ENCODE measurements at places on chromosomes 1 and 21. TPM values are rescaled to one million over a fixed set of nuclear protein-coding genes. Genes with fewer than 3 reads are reported as not detected.

The CA6 gene
- total RNA-seq = not detected

The COL16A1 gene
- total RNA-seq = 0.53 TPM

The SPRR2F gene
- total RNA-seq = not detected

The CRP gene
- total RNA-seq = not detected

The HSF2BP gene
- 0.53 TPM for total RNA-seq

DNA sequence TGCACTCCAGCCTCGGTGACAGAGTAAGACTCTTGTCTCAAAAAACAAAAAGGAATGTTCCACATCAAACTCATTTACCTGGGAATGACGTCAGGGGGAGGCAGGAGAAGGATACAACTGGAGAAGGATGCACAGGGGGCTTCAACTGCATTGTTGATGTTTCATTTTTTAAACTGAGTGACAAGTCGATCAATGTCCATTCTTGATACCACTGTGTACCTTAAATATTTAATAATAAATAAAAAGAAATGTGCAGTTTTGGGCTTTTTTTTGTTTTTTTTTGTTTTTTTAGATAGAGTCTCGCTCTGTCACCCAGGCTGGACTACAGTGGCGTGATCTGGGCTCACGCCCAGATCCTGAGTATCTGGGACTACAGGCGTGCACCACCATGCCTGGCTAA lies 35.8 kb downstream of the PLEKHO1 start:
- no peak for DNase-seq

DNA sequence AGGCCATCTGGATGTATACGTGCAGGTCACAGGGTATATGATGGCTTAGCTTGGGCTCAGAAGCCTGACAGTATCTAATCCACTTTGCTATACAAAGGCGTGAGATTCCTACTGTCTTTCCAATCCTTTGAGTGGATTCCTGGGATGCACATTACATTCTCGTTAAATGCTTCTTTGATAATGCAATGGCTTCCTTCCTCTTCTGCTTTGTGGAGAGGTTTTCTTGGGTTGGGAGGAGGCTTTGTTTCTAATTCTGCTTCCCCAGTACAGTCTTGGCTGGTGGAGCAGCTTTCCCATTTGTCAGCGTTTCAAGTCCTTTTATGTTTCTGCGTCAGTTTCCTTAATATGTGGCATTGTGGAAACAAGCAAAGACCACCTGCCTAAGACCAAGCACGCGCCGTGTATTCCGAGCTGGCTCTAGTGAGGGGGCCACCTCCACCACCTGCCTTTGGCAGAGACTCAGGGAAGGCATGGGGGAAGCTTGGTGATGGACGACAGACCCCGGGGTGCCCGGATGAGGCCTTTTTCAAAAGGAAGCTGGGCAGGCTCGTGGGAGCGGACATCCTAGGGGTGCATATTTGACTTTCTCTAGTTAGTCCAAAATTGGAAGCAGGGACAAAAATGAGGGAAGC lies 72.7 kb downstream of the WDR4 start:
- no peak for DNase-seq

GRCh38 chr1:183635606-183636333 lies at the start of gene ARPC5:
ARPC5 (minus strand) TSS chr1:183635783; CDS start chr1:183635659, 124 bp downstream.
- DNase-seq = peak; percentile 95

- no peak for DNase-seq
Observed at GRCh38 chr1:16920951-16921350, 780 bp upstream of the CROCC start.

DNA sequence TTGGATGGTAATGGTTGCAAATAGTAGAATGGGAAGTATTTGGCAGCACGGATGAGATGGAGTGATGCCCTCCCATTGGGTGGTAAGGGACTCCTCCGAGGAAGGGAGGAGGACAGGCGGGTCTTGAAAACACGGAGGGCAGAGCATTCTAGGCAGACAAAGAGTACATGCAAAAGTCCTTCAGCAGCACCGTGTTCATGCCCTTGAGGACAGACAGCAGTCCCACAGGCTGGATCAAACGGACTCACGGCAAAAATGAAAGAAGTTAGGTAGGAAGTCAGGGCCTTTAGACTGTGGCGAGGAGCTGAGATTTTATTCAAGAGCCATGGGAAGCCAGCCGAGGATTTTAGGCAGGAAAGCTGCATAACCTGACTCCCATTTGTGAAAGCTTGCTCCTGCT lies 253.9 kb downstream of the RHOU start:
- no peak for DNase-seq

- DNase-seq = no peak
Observed at GRCh38 chr1:209080170-209080781, 503.2 kb upstream of the CAMK1G start.

DNA sequence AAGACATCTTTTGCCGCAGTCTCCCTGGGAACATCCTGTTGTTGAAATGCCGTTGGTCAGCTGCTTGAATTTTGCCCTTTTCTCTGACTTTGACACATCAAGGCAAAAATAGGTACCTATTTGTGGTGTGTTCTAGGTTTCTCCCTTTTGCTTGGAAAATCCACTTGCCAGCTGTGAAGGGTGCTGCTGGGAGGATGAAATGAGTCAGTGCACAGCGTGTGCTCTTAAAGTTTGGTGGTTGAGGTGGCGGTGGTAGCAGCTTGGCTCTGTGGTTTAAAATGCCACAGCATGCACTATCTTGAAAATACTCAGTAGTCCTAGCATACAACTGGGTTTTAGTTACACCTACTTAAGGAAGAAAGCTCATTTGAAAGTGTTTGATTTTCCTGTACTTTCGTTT lies 183.8 kb downstream of the DHRS3 start:
- DNase-seq = no peak
